ENCODE measurements at places on chromosomes 7 and 10.

DNA sequence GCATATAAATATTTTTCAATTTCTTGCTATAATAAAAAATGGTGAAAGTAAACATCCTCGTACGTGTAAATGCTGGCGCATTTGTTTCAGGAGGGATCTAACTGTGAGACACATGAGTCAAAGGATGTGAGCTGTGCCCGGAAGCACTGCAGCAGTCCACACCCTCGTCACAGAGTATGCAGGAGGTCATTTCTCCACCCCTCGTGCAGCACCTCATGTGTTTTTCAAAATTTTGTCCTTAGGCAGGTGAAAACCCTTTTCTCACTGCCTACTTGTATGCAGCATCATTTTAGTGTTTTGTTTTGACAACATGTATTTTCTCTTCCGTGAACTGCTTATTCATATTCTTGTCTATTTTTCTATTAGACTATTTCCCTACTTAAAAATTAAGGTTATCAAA lies 162.7 kb downstream of the AVL9 start:
- DNase-seq: no peak

DNA sequence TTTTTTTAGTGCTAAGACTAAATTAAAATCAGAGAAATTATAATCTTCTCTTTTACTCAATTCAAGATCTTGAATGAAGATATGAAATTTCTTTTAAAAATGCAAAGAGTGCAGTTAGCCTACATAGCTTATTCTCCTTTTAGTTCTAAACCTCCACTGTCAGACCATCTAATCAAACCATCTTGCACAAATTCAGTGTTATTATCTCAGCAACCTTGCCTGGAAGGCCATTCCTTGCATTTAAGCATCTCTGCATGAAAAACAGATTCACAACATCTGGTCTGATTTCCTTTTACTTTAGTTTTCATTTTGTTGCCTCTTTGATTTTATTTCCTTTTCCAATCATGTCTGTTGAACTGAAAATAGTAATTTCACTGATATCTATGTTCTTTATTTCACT lies 527.2 kb upstream of the LRRTM3 start:
- no peak for DNase-seq

DNA sequence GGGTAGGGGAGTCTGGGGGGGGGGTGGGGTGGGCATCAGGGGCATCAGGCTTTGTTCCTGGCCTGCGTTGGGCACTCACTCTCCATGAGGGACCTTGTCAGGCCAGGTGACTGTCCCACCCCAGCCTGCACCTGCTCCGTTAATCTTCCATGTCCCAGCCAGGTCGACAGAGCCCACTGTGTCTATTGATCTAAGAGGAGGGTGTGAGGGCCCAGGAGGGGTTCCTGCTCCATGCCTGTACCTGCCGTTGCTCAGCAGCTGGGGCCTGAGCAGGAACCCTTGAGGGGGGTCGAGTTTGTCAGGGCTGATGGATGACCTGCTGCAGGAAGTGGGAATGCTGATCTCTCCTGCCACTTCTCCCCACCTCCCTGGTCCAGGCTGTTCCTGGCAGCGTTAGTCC lies 18.6 kb downstream of the NEUROG3 start:
- DNase-seq: no peak

GRCh38 chr7:116353647-116354046 lies 143.3 kb downstream of the TES start:
- peak; percentile 71 for DNase-seq

DNA sequence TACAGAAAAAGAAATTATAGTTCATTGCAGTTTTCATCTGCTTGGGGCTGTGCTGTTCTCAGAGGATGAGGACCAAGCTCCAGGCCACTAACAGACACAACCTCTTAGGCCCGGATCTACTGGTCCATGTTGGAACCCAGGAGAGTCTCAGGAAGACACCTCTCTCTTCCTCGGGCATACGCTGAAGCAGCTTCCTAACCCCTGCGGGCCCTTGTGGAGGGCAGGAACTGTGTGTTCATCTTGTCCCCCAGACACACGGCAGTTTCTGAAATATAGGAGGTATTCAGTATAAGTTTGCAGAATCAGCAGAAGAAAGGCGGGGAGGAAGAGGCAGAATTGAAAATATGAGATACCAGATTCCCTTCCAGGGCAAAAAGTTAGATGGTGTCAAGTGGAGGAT lies 78.4 kb downstream of the EEPD1 start:
- no peak for DNase-seq

DNA sequence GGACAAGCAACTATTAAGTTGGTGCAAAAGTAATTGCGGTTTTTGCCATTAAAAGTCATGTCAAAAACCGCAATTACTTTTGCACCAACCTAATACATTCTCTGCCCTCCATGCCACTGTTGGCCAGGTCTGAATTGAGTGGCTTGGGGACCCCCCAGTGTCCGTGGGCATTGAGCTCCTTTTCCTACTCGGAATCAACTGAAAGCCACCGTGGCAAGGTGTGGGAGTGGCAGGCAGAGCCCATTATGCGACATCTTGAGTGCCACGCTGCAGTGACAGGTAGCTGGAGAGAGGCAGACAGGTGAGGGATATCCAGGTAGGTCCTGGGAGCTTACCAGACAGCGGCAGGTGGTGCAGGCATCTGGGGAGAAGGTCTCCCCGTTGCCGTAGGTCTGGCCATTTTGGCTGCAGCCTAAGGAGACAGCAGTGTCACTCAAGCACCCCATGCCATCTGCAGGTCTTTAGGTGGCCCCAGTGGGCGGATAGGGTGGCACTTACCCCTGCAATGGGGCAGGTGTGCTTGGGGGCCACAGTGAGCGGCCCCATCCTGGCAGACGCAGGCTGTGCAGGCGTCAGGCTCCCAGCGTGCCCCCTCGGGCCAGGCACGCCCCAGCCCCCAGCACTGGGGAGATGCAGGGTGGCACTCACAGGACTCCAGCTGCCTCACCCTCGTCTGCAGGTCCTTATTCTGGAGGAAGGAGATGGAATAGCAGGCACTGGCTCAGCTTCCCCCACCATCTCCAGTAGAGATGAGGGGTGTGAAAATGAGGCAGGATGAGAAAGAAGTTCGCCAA lies 3.5 kb downstream of the KCP start:
- DNase-seq: no peak
